NCI-H1417 (cell line): ENCODE measurements at places on chromosomes 13 and 19.
A peak's percentile ranks its signal among the peaks of the same experiment; 100 is the strongest.

DNA sequence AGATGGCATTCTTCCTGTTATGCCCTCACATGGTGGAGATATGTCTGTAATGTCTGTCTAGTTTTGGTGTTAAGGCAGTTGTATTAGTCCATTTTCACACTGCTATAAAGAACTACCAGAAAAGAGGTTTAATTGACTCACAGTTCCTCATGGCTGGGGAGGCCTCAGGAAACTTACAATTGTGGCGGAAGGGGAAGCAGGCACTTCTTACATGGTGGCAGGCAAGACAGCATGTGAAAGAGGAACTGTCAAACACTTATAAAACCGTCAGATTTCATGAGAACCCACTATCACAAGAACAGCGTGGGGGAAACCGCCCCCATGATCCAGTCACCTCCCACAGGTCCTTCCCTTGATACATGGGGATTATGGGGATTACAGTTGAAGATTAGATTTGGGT, 3.2 kb downstream of the ZNF441 start:
- DNase-seq, result no peak

DNA sequence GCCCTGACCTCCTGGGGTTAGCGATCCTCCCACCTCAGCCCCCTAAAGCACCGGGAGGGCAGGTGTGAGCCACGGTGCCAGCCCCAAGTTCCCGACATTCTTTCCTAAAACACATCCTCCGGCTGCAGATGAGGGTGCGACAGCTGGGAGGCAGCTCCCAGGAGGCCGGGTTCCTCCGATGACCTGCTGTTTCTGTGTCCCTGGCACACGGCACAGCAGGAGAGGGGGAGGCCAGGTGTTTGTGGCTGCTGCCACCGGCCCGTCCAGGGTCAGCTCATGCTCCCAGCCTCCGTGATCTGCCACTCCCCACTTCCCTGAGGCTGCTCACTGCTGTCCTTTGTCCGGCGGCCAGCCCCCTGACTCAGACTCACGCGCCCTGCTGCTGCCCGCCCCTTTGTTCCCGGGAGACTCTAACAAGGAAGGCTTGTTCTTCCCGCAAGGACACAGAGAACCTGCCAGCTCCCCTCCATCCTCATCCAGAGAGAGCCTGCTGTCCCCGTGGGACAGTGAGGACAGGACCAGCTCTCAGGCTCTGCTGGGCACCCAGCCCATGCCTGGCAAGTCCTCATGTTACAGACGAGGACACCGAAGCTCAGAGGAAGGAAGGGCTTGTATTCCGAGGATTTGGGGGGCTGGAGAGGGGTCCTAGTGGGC, 10.6 kb upstream of the MADCAM1 start:
- DNase-seq, result peak; percentile 90

DNA sequence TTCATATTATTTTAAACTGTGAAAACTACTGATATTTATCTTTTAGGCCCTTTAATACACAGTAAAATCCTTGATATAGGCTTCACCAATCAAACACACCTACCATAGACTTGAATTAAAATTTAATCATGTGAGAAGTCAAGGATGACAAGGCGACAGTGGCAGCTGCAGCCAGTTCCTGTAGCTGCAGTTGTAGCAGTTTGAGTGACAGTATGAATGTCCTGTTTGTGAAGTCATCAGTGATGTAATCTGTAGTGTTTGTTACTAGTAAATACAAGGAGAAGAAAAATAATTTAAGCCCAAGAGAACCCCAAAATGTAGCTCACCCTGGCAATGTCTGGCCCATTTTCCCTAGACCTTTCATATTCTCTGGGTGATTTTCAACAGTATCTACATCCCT, 897.0 kb downstream of the SLITRK6 start:
- no peak for DNase-seq

DNA sequence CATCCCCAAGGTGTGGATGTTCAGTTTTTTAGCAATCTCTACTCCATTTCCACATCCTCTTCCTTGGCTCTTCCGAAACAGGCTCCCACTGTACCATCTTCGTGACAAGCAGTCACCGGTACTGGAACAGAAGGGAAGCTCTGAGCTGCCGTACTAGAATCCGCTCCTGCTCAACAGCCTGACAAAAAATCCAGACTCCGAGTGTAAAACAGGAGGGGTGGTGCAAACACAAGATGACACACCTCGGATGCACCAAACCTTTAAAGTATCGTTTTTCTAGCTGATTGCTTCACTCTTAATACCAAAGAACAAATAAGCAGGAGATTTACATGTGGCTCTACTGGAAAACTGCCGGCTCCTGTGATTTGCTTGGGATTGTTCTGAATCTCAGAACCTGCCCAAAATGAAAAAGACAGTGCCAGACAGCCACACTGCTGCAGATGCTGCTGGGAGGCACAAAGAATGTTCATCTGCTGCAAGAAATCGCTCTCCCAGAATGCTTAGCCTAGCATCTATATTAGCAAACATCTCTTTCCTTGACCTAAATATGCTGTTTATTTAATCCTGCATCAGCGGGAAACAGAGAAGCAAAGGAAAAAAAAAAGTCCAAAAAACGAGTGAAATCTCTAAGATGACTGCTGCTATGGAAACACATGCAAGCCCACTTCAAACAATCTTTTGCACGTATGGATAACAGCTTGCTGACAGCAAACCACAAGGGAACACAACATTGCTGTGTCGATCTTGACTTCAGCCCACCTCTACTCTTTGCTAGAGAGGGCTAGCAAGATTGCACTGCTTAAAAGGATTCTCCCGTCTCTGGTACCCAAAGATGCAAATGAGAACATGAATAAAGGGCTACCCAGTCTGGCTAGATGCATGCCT, 38.0 kb upstream of the DOCK9 start:
- DNase-seq, result peak; percentile 26

GRCh38 chr13:45055902-45056648, 64.2 kb upstream of the GTF2F2 start:
- DNase-seq, result no peak

GRCh38 chr19:44909775-44910174, 4.2 kb downstream of the APOE start:
- DNase-seq, result no peak
